Mammary epithelial cell (primary cell): ENCODE measurements at places on chromosomes 12 and 14. TPM values are rescaled to one million over a fixed set of nuclear protein-coding genes. Genes with fewer than 3 reads are reported as not detected.

The MYO1H gene
- total RNA-seq = not detected in 2 replicates

The INHBE gene
- 1.0 TPM for total RNA-seq

The TC2N gene
- 21.1 and 29.6 TPM in 2 replicates for total RNA-seq

The OR6J1 gene
- not detected in 2 replicates for total RNA-seq

The TMEM30B gene
- total RNA-seq = 28.8 TPM

The MMP17 gene
- 5.5 and 11.3 TPM in 2 replicates for total RNA-seq

The FBXL14 gene
- 8.2 and 8.8 TPM in 2 replicates for total RNA-seq

The ZNF740 gene
- total RNA-seq = 10.0 TPM

The SIX4 gene
- total RNA-seq = 10.7 TPM

The PLEK2 gene
- 9.8 TPM for total RNA-seq

The MGST1 gene
- 147 TPM for total RNA-seq

The WNT5B gene
- total RNA-seq = 51.0 TPM

The KRT2 gene
- not detected in 2 replicates for total RNA-seq

The EPS8 gene
- 51.7 TPM for total RNA-seq

The C12orf42 gene
- not detected in 2 replicates for total RNA-seq

The KRT75 gene
- total RNA-seq = 26.5 TPM

The ENO2 gene
- 2.1 and 7.5 TPM in 2 replicates for total RNA-seq

The SLC7A8 gene
- total RNA-seq = 25.3 TPM

The FERMT2 gene
- total RNA-seq = 25.9 and 28.9 TPM in 2 replicates

The RBM23 gene
- total RNA-seq = 38.7 TPM

The NR4A1 gene
- 0.17 TPM for total RNA-seq

The KRT86 gene
- total RNA-seq = 27.4 and 34.9 TPM in 2 replicates

The DIO3 gene
- total RNA-seq = not detected

The TMEM119 gene
- not detected in 2 replicates for total RNA-seq

The IRAK3 gene
- 0.37 and 0.42 TPM in 2 replicates for total RNA-seq

The BDKRB1 gene
- total RNA-seq = 3.8 and 4.8 TPM in 2 replicates
